K562 (cell line): ENCODE measurements at places on chromosomes 12 and 14. TPM values are rescaled to one million over a fixed set of nuclear protein-coding genes. Genes with fewer than 3 reads are reported as not detected.

DNA sequence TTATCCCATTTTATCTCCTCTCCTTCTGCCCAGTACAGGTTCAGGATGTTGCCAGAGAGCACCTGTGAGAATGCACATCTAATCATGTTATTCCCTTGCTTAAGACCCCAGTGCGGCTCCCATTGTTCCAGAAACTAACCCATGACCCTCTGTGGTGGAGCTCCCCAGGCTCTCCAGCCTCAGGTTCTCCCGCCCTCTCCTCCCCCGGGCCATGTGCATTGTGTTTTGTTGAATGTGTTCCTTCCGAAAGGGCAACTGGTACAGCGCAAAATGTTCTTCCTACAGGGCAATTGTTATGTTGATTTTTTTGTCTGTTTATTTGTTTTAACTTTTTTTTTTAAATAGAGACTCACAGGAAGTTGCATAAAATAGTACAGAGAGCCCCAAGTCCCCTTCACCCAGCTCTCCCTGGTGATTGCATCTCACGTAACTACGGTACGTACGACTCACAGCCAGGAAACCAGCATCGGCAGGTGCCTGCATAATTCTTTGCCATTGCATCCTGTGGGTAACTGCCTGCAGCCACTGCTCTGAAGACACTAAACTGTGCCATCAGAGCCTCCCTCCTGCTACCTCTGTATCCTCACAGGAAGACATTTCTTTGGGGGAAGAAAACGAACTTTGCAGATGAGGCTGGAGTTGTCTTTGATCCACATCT, 31.2 kb downstream of the TMEM132C start:
- no peaks in the 10 kb centered on the region for H3K4me1 ChIP-seq
- H3K27me3 ChIP-seq, result no peaks in the 10 kb centered on the region
- no peak overlapping the region for H3K4me3 ChIP-seq
- no peaks in the 10 kb centered on the region for H3K36me3 ChIP-seq
- no peak overlapping the region for H3K27ac ChIP-seq

CDKN3 gene
- 70.7 and 78.2 TPM in 2 replicates for polyA plus RNA-seq

- no peak overlapping the region for H3K27ac ChIP-seq
- H3K4me1 ChIP-seq, result no peaks in the 10 kb centered on the region
- no peak overlapping the region for H3K4me3 ChIP-seq
- H3K36me3 ChIP-seq, result no peaks in the 10 kb centered on the region
- DNase-seq, result no peak
Measured at GRCh38 chr14:85519661-85520305, 10.2 kb upstream of the FLRT2 start.

- no peaks in the 10 kb centered on the region for H3K27me3 ChIP-seq
- H3K4me3 ChIP-seq, result no peak overlapping the region
- no peak for DNase-seq
- H3K36me3 ChIP-seq, result no peaks in the 10 kb centered on the region
- H3K27ac ChIP-seq, result no peak overlapping the region
- no peaks in the 10 kb centered on the region for H3K4me1 ChIP-seq
Measured at GRCh38 chr14:97977651-97978261, 1180.6 kb downstream of the VRK1 start.

GPR132 gene
- polyA plus RNA-seq, result 0.23 and 0.46 TPM in 2 replicates

CLEC9A gene
- not detected in 2 replicates for polyA plus RNA-seq

DNA sequence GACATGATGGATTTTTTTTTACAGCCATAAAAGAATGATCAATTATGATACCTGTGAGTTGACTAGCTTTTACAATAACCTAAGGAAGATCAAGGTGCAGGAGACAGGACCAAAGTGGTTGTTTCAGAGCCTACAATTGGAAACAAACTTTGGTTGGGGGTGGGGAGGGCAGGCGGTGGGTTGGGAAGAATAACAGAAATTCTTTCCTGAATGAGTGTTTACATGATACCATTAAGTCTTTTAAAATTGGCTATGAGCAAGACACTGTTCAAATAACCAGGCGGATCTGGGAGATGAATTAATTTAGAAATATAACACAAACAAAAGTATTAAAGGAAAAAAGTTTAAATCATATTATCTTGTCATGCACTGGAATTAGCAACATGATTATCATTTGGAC, 7.2 kb downstream of the NFYB start:
- H3K36me3 ChIP-seq, result peaks cover 83% of the 10 kb centered on the region
- no peaks in the 10 kb centered on the region for H3K4me1 ChIP-seq
- no peak for DNase-seq

CLEC4C gene
- polyA plus RNA-seq, result not detected in 2 replicates

A2ML1 gene
- 0.04 and 0.11 TPM in 2 replicates for polyA plus RNA-seq

DNA sequence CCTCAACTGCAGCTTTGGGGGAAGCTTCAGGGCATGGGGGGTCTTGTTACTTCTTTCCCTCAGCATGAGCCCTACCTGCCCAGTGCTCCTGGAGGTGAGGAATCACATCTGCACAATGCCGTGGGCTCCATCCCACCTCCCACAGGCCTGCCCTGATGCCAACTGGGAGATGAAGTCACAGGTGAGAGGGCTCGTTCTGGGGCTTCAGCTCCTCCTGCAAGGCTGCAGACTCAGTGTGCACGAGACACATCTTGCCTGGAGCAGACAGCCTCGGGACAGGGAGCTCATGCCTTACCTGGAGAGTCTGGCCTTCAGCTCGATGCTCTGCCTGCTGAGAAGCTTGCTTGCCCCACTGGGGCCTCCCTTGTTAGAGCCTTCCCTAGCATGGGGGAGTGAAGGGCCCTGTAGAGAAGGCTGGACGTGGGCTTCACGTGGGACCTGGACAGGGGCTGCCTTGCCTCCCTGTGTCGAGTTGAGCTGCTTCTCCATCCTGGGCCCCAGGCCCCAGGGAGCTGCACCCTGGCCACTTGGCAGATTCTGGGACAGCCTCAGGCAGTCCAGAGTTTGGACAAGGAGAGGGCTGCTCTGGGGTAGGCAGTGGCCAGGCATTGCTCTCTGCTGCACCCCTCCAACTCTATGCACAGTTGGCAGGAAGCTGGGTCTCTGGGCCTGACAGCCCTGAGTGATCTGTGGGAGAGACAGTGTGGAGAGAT, 171.4 kb downstream of the KIF26A start:
- H3K27me3 ChIP-seq, result peaks cover 3% of the 10 kb centered on the region; the same call in 1 of the 2 replicates
- no peak for DNase-seq
- no peaks in the 10 kb centered on the region for H3K36me3 ChIP-seq
- no peak overlapping the region for H3K27ac ChIP-seq
- no peak overlapping the region for H3K4me3 ChIP-seq

GRCh38 chr12:101667591-101667990, 29.8 kb upstream of the CHPT1 start:
- H3K27ac ChIP-seq, result no peak overlapping the region
- no peak overlapping the region for H3K4me3 ChIP-seq
- H3K27me3 ChIP-seq, result peaks cover 7% of the 10 kb centered on the region
- no peaks in the 10 kb centered on the region; the same call in 1 of the 3 replicates for H3K4me1 ChIP-seq
- DNase-seq, result no peak

LPAR5 gene
- polyA plus RNA-seq, result 5.6 and 5.9 TPM in 2 replicates

CD163 gene
- polyA plus RNA-seq, result not detected in 2 replicates

MYH7 gene
- not detected in 2 replicates for polyA plus RNA-seq

- H3K27me3 ChIP-seq, result no peaks in the 10 kb centered on the region
- no peak overlapping the region for H3K4me3 ChIP-seq
- no peaks in the 10 kb centered on the region for H3K36me3 ChIP-seq
- peaks cover 9% of the 10 kb centered on the region; the same call in 2 of the 3 replicates for H3K4me1 ChIP-seq
Measured at GRCh38 chr12:76190299-76190698, 105.8 kb upstream of the NAP1L1 start.

- H3K4me1 ChIP-seq, result peaks cover 7% of the 10 kb centered on the region; the same call in 2 of the 3 replicates
- DNase-seq, result no peak
- no peak overlapping the region for H3K27ac ChIP-seq
- no peaks in the 10 kb centered on the region for H3K27me3 ChIP-seq
Measured at GRCh38 chr12:47312808-47313426, 233.2 kb upstream of the AMIGO2 start.

DNA sequence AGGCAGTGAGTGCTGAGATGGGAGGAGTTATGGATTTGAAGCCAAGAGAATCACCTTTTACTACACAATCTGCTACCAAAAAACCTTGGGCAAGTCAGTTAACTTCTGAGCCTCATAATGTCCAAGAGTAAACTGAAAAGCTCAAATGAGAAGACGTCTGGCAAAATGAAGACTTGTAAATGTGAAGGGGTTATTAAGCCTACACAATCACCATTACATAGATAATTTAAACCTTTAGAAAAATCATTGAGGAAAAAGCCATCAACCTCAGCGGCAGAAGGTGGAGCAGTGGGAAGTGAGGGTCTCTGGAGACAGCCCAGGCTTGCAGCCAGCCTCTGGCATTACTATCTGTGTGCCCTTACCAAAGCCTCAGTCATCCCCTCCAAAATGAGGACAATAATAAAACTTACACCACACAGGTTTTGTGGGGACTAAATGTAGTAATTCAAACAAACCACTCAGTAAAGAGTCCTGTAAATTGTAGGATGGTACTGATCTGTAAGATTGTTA, 50.5 kb upstream of the CCDC175 start:
- no peak overlapping the region for H3K27ac ChIP-seq
- no peak for DNase-seq
- 0 out of 2 replicates have a peak, but pooled peaks cover 5% of the 10 kb centered on the region for H3K27me3 ChIP-seq
- no peak overlapping the region for H3K4me3 ChIP-seq
- H3K4me1 ChIP-seq, result no peaks in the 10 kb centered on the region

DNA sequence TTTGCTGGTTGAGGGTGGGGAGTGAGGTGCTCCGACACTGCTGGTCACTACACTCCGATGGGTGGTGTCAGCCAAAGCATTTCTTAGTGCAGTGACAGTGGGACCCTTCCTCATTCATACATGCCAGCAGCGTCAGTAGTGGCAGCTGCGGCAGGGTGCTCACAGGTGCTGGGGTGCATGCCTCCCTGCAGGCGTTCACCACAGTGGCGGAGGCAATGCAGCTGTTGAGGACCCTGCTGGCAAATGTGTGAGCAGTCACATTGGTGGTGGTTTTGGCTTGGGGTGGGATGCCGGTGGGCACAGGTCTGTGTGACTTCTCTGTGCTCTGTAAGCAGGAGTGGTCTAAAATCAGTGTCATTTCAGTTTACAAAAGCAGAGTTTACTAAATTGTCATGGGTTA, 464.6 kb downstream of the FUT8 start:
- no peaks in the 10 kb centered on the region for H3K36me3 ChIP-seq
- H3K4me3 ChIP-seq, result no peak overlapping the region
- H3K4me1 ChIP-seq, result no peaks in the 10 kb centered on the region
- DNase-seq, result no peak

- no peak for DNase-seq
- no peak overlapping the region for H3K4me3 ChIP-seq
- H3K36me3 ChIP-seq, result no peaks in the 10 kb centered on the region
- peaks cover 15% of the 10 kb centered on the region; the same call in 2 of the 3 replicates for H3K4me1 ChIP-seq
Measured at GRCh38 chr14:88829188-88829587, 4.7 kb downstream of the TTC8 start.

- no peaks in the 10 kb centered on the region for H3K27me3 ChIP-seq
- DNase-seq, result no peak
- H3K36me3 ChIP-seq, result peaks cover 38% of the 10 kb centered on the region; the same call in 2 of the 3 replicates
- H3K4me1 ChIP-seq, result peaks cover 12% of the 10 kb centered on the region; the same call in 2 of the 3 replicates
- no peak overlapping the region for H3K4me3 ChIP-seq
Measured at GRCh38 chr12:57603815-57604453, 690 bp upstream of the DTX3 start.

GRCh38 chr14:96204151-96205058, at the start of gene BDKRB2:
Gene BDKRB2 (plus strand): TSS chr14:96204839. CDS start chr14:96237108, 32,269 bp downstream.
- no peak within 1 kb of the TSS for H3K27ac ChIP-seq
- H3K27me3 ChIP-seq, result peaks cover 5% of the 10 kb centered on the region
- H3K4me3 ChIP-seq, result no peak within 1 kb of the TSS
- H3K36me3 ChIP-seq, result no peaks in the 10 kb centered on the region

TMEM179 gene
- not detected in 2 replicates for polyA plus RNA-seq

SERPINA10 gene
- not detected in 2 replicates for polyA plus RNA-seq

- H3K4me3 ChIP-seq, result no peak overlapping the region
- H3K27me3 ChIP-seq, result no peaks in the 10 kb centered on the region
- no peak overlapping the region for H3K27ac ChIP-seq
- H3K4me1 ChIP-seq, result no peaks in the 10 kb centered on the region
Measured at GRCh38 chr12:105396024-105396423, 65.5 kb downstream of the C12orf75 start.

GRCh38 chr12:113464452-113464775, 7.3 kb downstream of the LHX5 start:
- no peaks in the 10 kb centered on the region; the same call in 2 of the 3 replicates for H3K4me1 ChIP-seq
- H3K4me3 ChIP-seq, result no peak overlapping the region
- H3K36me3 ChIP-seq, result no peaks in the 10 kb centered on the region
- DNase-seq, result no peak

GALNT16 gene
- not detected in 2 replicates for polyA plus RNA-seq

DNA sequence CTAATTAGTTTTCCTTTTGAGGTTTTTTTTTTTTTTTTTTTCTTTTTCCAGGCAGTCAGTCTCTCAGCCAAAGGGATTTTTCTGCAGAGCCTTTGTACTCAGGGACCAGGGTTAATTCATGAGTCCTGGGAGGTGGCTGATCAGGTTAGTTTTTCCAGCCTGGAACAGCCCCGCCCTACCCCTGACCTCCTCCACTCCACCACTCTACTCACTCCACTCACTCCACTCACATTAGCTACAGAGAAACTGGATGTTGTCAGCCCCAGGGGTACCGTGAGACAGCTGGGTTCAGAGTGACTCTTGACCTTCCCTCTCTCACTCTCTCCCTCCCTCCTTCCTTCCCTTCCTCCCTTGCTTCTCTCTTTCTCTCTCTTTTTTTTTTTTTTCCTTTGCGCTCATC, 161.0 kb downstream of the CRADD start:
- H3K27ac ChIP-seq, result no peak overlapping the region
- no peak overlapping the region for H3K4me3 ChIP-seq
- no peaks in the 10 kb centered on the region for H3K4me1 ChIP-seq
- no peaks in the 10 kb centered on the region for H3K27me3 ChIP-seq

GRCh38 chr12:90841336-90841735, 113.6 kb downstream of the CCER1 start:
- no peak for DNase-seq
- no peaks in the 10 kb centered on the region for H3K36me3 ChIP-seq
- H3K27ac ChIP-seq, result no peak overlapping the region
- no peak overlapping the region for H3K4me3 ChIP-seq
- H3K27me3 ChIP-seq, result no peaks in the 10 kb centered on the region
- H3K4me1 ChIP-seq, result no peaks in the 10 kb centered on the region

DNA sequence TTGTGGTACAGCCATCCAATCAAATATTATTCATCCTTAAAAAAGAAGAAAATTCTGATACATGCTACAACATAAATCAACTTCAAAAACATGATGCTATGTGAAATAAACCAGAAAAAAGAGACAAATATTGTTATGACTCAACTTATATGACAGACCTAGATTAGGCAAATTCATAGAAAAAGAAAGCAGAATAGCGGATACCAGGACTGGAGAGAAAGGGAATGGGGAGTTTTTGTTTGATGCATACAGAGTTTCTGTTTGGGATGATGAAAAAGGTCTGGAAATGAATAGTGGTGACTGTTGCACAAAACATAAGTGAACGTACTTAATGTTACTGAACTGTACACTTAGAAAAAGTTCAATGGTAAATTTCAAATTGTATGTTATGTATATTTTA, 82.3 kb downstream of the SPPL3 start:
- DNase-seq, result no peak
- H3K4me1 ChIP-seq, result no peaks in the 10 kb centered on the region
- H3K36me3 ChIP-seq, result no peaks in the 10 kb centered on the region
- H3K4me3 ChIP-seq, result no peak overlapping the region

RAB15 gene
- polyA plus RNA-seq, result 0.30 and 0.53 TPM in 2 replicates
